ENCODE measurements at places on chromosomes 1 and 21.

DNA sequence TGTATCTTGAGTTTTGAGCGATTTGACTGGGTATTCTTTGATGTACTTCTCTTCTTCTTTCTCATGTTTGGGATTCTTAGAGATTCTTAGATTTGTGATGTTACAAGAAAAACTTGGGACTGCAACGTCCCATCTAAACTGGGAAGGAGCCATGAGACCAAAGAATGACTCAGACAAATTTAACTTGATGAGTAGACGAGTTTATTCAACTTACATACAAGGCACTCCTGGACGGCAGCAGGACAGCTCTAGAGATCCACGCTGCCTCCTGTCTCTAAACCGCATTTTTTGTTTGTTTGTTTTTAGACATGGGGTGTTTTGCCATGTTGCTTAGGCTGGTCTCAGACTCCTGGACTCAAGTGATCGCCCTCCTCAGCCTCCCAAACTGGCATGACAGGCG is 137.1 kb downstream of the PIK3R3 start:
- DNase-seq = no peak

- peak; percentile 13 for DNase-seq
These were observed at the start of gene L1TD1 for GRCh38 chr1:62194651-62195544. TSS of gene L1TD1 (plus strand) at chr1:62194849. CDS start at chr1:62206629, 11,780 bp downstream.

GRCh38 chr1:237012361-237012760 is 8.1 kb upstream of the MT1HL1 start:
- no peak for DNase-seq

DNA sequence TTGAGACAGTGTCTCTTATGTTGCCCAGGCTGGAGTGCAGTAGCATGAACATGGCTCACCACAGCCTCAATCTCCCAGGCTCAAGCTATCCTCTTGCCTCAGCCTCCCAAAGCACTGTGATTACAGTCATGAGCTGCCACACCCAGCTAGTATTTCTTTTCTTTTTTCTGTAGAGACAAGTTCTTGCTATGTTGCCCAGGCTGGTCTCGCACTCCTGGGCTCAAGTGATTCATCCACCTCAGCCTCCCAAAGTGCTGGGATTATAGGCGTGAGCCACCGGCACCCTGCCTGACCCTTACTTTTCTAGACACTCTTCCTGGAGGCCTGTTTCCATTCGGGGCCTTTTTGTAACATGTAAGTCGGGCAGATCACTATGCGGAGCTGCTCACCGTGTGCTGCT is 30.1 kb upstream of the SRP9 start:
- peak; percentile 35 for DNase-seq

- no peak for DNase-seq
These were observed 33.4 kb downstream of the IGFN1 start for GRCh38 chr1:201223852-201224665.

GRCh38 chr1:208222376-208223126 is 21.6 kb downstream of the PLXNA2 start:
- no peak for DNase-seq

DNA sequence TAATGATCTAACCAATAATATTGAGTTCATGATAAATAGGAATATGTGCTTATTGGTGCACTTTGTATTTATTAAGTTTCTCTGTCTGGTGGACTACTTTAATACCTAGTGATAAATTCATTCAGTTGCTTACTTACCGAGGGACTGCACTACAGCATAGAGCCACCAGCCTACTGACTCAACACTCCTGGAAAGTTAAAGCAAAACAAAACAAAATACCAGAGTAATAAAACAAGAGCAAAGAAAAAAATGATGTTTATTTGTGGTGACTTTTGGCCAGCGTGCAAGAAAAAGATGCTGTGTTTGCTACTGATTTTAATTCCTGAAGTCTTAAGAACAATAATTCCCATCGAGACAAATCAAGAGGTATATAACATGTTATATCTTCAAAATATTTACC is 586.3 kb downstream of the PLA2G4A start:
- DNase-seq = no peak

GRCh38 chr1:12371053-12371452 is 141.2 kb downstream of the VPS13D start:
- DNase-seq = no peak

DNA sequence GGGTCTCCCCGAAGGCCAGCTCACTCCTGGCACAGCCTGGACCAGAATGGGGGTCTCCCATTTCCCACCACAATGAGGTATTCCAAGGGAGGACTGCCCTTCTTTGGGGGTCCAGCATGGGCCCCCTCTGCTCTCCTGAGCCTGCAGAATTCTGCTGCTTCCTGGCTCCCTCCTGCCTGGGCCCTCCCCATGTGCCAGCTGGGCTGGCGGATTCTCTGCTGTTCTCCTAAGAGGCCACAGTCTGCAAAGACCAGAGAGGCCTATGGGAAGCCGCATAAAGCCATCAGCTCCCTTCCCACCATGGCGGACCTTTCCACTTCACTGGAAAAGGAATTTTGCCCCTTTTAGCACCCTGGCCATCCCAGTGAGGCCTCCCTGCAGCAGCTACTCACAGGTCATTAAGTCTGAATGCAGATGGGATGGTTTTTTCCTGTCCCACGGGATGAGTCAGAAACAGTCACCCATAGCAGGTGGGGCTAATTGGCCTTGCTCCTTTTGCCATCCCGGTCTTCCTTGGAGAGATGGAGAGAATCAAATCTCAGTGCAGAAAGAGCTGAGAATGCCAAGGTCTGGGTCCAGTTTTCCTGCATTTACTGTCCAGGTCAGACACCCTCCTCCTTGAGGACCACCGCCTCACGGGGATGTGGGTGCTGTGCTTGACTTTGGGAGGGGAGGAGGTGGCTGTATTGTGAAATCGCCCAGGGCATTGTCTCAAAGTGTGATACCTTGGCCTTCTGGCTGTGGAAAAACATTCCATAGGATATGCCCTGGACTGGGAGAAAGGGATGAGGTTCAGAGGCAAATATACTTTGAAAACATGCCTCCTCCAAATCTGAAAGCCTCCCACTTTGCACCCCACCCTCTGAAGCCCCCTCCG is 23.2 kb downstream of the MYBPH start:
- peak; percentile 20 for DNase-seq

- DNase-seq = no peak
These were observed 64.8 kb downstream of the EPHB2 start for GRCh38 chr1:22775478-22775877.

GRCh38 chr1:17822741-17823426 is 67.8 kb downstream of the ACTL8 start:
- no peak for DNase-seq

- DNase-seq = peak; percentile 76
These were observed 12.1 kb upstream of the SGIP1 start for GRCh38 chr1:66521721-66522365.

DNA sequence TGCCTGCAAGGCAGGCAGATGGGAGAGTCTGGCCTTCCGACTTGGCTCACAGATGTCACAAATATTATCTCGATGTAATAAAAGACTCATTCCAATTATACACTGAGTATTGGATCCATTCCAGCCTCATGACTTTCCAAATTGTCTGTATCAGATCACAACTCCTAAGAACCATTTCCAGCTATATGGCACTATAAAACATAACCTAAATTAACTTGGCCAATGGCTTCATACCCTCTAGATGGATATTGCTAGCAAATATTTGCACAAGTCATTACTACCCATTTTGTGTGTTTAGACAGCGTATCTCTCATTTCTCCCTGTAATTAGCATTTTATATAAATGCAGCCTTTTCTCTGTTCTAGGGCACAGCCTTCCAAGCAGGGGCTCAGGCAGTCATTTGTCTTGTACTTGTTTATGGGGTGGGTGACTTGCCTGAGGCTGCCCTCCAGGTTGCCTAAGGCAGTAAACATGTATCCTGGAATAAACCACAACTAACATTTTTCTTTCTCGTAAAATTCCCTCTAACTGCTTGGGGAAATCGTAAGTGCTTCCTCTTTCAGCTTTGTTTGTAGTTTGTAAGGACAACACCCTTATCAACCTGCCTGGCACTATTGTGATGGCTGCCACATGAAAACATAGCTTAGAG is 70.6 kb upstream of the KCNJ6 start:
- no peak for DNase-seq
